Lower lobe of right lung (tissue), 2 donors: ENCODE measurements at places on chromosomes 1 and 21.

DNA sequence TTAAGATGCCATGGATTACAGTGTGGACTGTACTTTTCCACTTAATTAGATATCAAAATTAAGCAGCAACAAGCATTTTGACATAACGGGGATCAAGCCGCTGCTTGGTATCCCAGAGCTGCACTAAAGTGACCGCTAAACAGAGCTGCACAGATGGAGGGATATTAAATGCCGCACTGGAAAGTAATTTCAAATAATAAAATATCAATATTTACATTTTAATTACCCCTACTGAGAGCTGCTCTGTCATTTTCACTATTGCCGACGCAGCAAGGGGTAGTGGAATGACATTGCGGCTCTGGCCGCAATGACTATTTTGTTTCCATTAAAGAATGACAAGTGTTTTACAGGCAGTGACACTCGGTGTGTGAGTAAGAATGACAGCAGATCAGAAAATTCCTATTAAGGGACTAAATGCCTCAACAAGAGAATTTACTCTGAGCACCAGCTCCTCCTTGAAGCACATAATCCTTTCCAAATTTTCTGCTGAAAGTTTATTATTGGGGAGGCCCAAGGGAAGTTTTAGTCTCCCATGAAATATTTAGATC is 109.1 kb upstream of the USH2A start:
- no peak for DNase-seq

DNA sequence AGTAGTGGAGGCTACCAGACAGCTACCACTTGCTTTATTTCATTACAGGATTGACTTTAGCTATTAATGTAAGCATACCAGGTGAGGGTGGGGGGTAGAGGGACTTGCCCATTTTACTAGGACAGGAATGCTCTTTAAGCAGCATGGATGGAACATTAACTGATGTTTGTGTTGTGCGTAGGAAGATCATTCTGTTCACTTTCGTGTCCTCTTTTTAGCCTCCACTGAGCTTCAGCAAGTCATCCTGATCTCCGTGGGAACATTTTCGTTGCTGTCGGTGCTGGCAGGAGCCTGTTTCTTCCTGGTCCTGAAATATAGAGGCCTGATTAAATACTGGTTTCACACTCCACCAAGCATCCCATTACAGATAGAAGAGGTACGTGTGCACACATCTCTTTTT is 29.3 kb downstream of the IFNGR2 start:
- DNase-seq = no peak

- DNase-seq = no peak
These were observed 60.4 kb downstream of the OBSCN start for GRCh38 chr1:228267962-228268880.

GRCh38 chr1:28208818-28209441 is 23.9 kb downstream of the DNAJC8 start:
- DNase-seq = no peak

- DNase-seq = no peak
These were observed 3.3 kb upstream of the COL8A2 start for GRCh38 chr1:36128126-36128904.

DNA sequence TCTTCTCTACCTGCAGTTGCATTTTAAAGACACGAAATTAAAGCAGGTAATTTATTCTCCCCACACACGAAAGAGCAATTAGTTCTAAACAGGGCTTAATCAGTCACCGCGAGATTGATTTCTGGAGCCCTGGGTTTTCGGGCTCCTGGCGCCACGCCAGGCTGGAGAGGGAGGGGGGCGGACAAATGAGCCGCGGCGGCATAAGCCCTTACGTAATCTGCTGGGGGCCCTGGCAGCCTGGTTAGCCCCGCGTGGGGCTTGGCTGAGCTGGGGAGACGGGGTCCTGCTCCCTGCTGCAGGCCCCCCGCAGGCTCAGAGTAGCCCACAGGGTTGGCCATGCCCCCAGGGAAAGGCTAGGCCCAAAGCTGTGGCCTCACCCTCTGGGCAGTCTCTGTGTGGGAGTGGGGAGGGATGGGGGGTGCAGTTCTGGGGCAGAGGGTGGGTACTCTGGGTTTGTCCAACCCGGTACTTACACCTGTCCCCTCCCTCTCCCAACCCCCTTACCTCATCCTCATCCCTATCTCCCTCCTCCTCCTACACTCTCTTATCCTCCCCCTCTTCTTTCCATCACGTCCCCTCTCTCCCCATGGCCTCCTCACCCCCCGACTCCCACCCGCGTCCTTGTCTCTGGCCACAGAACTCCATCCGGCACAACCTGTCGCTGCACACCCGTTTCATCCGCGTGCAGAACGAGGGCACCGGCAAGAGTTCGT is 19.9 kb downstream of the FOXO6 start:
- DNase-seq = no peak

GRCh38 chr1:215405211-215405610 is 161.9 kb upstream of the KCTD3 start:
- DNase-seq = no peak

DNA sequence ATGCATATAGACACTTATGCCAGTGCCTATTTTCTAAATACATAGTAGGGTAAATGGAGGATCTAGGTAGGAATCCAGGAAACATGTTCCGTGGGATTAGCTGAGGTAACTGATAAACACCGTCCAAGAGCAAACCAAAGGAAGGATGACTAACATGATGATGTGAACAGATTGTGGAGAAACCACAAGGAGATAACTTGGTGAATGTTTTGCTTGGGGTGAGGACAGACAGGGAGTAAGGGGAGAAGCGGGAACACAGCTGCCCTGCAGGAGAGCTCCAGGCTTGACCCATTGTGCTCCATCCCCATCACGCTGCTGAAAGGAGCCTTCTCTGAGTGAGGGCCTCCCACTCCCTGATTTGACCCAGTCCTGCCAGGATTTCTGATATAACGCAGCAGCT is 87.0 kb upstream of the ZC3H11B start:
- DNase-seq = no peak

GRCh38 chr1:67809887-67810286 is 23.4 kb downstream of the GNG12 start:
- DNase-seq = no peak

DNA sequence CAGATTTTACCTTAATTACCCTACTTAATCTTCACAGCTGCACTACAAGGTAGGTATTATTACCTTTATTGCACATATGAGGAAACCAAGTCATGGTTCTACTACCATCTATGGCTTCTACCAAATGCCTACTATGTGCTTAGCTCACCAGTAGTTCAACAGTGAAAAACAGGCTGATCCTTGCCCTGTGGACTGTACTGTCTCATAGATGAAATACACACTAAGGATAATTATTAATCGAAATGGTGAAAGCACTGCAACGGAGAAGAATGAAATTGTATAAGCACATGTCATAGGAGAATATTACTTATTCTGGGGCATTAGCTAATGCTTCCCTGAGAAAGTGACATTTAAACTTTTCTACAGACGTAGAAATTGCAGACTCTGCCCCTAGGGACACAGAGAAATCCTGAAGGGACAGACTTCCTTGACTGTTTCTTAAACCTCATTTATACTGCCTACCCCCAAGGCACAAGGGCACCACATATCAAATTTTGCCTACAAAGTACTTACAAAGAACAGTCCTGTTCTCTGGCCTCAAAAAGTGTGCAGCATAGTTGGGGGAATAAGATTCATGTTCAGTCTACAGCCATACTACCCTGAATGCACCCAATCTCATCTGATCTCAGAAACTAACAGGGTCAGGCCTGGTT is 148.4 kb upstream of the ZC3H11B start:
- DNase-seq = no peak

DNA sequence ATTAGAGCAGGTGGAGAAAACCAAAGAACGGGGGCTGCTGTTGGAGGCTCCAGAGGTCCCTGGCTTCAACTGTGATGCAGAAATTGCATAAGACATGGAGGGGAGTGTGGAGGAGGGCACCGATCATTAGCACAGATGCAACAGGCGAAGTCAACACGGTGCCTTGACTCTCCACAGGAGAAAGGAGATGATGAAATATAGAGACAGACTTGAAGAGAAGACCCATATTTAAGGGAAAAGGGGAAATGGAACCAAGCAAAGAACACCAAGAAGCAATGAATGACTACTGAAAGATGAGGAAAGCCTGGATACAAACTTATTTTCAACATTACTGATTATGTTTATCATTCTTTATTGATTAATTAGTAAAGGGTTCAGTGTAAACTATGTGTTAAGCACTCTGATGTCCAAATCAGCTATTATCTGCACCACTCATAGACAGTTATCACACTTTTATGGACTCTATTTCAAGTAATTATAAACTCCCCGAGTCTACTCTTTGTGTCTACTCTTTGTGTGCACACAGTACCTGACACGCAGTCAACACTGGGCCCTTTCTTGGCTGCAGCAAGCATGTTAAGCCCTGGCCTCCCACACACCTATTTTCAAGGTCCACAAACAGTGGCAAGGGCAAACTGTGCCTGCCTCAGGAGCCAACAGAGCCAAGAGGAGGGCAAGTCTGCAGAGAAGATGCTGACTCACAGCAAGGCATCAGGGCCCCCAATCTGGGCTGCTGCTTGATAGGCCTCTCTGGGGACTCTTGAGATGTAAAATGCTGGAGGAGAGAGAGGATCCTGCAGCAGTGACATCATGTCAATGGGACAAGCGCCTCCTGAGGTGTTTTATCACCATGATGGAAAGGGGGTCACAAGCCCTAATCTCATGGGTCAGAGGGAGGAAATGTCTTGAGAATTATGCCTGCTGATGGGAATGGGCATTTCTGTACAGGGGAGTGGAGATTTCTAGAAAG is 17.6 kb downstream of the PCNX2 start:
- no peak for DNase-seq

GRCh38 chr1:202590975-202591411 is 119.3 kb downstream of the SYT2 start:
- DNase-seq = no peak

GRCh38 chr1:88998716-88999115 is 6.3 kb upstream of the KYAT3 start:
- no peak for DNase-seq

DNA sequence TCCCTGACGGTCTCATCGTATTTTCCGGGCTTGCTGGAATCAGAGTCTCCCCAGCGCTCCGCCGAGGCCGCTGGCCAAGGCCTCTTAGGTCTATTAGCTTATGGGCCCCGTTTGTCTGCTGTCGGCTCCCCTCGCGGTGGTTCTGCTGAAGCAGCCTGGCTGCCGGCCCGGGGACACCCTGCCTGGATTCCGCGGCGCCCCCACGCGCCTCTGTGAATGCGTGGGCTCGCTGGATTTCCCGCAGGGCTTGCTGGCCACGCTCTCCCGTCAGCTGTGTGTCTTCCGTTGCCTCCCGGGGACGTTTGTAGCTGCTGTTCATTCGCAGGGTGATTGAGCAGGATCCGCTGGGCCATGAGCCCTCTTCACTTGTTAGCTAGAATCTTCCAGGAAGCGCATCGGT is 8.4 kb downstream of the LRRC3 start:
- DNase-seq = no peak

- no peak for DNase-seq
These were observed 31.2 kb upstream of the TACSTD2 start for GRCh38 chr1:58608297-58608696.

GRCh38 chr1:56169856-56170255 is 409.5 kb downstream of the PLPP3 start:
- DNase-seq = no peak

DNA sequence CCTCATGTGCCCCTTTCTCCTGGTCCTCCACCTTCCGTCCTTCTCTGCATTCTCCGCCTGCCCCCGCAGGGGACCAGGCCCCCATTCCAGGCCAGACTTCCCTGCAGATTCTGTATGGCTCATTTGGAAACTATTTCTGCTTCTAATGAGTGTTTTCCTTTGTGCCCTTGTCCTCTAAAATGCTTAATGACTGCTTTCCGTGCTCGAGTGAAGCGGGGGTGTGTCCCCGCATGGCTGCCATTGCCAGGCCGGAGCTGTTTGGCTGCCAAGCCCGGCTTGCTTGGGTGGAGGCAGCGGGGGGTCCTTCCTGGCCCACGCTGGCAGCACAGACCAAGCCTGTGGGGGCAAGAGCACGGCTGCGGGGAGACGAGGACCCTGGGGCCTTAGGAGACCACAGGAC is 299.3 kb upstream of the VAMP3 start:
- no peak for DNase-seq

DNA sequence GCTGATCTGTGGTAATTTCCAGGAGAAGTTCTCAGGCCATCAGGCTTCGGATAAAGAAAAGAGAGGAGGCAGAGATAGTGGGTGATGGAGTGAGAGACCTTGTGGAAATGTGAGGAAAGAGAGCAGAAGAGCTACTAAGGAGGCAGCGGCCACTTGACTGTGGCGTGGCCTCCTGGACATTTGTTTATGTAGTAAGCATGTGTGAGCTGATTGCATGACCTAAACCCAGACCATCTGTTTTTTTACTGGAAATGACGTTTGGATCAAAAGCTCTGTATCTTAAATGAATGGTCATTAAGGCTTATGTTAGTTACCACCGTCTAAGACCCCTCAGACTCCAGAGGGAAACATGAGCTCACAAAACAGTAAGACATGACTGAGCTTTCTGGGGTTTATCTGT is 13.6 kb downstream of the ATP1B1 start:
- DNase-seq = no peak

GRCh38 chr1:119007670-119008482 is 19.7 kb upstream of the TBX15 start:
- no peak for DNase-seq

DNA sequence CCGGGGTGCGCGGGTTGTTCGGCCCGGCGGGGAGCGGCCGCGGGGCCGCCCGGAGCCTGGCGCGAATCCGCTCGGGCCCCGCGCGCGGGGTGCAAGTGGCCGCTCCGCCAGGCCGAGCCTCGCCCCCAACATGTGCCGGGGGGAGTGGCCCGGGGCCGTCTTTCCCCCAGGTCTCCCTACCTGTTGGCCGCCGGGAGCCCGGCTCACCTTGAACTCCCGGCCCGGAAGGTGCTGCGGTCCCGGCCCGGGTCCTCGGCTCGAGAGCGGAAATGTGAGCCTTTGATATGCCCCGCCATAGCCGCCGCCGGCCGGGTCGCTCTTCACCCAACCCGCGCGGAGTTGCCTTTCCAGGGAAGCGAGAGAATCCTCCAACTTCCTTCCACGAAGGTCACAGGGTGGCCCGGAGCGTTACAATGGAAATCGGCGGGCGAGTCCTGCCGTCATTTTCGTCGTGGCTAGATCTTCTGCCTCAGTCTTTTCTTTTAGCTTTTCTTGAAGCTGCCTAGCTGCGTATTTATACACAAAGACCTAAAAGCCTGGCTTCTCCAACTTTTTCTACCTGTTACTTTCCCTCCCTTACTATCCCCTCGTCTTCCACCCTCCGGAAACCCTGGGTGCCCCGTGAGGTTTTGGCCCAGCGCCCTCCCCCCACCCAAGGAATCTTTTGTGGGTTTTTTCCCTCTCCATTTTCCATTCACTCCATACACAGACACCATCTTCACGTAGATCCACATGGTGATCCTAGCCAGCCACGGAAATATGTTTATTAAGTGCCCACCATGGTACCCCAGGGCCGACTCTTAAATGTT is 867 bp downstream of the PTGFRN start:
- DNase-seq = peak; percentile 72
